M059J (cell line): ENCODE measurements at places on chromosomes 6 and 20. TPM values are rescaled to one million over a fixed set of nuclear protein-coding genes. Genes with fewer than 3 reads are reported as not detected.

DNA sequence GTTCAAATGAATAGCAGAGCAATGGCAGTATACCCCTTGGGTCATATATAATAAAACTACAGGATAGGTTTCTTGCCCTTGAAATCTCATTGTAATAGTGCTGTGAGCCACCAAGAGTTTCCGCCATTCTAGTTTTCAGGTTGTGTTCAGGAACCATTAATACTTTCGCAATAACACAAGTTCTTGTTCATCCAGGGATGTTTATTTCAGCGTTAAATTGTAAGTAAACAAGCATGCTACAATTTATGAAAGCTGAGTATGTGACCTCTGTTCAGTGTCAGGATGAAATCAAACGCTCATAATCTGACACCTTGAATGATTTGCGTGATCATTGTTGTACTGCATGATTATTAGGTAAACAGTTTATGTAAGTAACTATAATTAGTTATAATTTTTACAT is 22.8 kb downstream of the ANKS1A start:
- DNase-seq: no peak

- peak; percentile 86 for DNase-seq
Observed at GRCh38 chr6:109420751-109421150, 19.7 kb downstream of the PPIL6 start.

- DNase-seq: no peak
Observed at GRCh38 chr6:25041485-25042035, 105.8 kb upstream of the RIPOR2 start.

DNA sequence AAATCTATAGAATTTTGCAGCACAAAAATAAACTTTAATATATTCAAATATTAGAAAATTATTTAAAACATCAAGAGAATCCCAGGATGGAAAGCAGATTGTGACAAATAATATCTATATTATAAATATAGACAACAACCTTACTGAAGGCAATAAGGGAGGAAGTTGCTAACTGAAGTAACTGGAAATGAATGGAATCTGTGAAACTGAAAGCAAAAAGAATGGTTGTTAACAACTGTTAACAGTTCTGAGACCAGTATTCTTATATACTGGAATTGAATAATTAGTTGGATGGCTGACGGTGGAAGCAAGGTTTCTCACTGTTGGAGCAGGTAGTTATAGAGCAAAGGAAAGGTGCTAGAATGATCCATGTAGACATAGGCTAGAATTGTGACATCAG is 220.4 kb downstream of the PLCB1 start:
- no peak for DNase-seq

- DNase-seq: peak; percentile 3
Observed at GRCh38 chr20:60403105-60403741, 445.0 kb downstream of the CDH26 start.

- DNase-seq: no peak
Observed at GRCh38 chr6:74181471-74181870, 485.5 kb downstream of the CD109 start.

ZC2HC1B gene
- total RNA-seq: not detected in 2 replicates

C20orf96 gene
- 0.91 and 2.2 TPM in 2 replicates for total RNA-seq
